AG09309 (cell line): ENCODE measurements at places on chromosomes 16 and 17.

- DNase-seq = no peak
Observed at GRCh38 chr17:78828470-78829185, 12.0 kb downstream of the USP36 start.

DNA sequence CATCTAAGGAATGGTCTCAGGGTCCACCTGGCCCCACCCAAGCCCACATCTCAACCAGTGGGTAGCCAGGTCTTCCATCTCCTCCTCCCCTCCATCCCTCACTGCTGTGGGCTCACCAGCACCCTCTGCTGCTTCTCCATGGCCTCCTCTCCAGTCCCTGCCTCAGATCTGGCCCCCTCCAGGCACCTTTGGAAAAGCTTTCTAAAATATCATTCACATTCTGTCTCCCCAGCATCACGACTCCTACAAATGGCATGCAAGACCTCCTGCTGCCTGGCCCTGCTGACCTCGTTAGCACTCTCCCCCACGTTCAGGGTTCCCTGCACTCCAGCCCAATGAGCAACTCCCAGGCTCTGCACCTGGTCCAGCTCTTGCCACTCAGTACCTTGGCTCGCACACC is 13.7 kb downstream of the GLP2R start:
- DNase-seq = no peak

- DNase-seq = no peak
Observed at GRCh38 chr17:73711916-73712315, 67.7 kb upstream of the SDK2 start.

GRCh38 chr17:40931311-40931710 is 6.1 kb downstream of the KRT23 start:
- no peak for DNase-seq

GRCh38 chr16:77385481-77385880 is 49.4 kb downstream of the ADAMTS18 start:
- DNase-seq = no peak

DNA sequence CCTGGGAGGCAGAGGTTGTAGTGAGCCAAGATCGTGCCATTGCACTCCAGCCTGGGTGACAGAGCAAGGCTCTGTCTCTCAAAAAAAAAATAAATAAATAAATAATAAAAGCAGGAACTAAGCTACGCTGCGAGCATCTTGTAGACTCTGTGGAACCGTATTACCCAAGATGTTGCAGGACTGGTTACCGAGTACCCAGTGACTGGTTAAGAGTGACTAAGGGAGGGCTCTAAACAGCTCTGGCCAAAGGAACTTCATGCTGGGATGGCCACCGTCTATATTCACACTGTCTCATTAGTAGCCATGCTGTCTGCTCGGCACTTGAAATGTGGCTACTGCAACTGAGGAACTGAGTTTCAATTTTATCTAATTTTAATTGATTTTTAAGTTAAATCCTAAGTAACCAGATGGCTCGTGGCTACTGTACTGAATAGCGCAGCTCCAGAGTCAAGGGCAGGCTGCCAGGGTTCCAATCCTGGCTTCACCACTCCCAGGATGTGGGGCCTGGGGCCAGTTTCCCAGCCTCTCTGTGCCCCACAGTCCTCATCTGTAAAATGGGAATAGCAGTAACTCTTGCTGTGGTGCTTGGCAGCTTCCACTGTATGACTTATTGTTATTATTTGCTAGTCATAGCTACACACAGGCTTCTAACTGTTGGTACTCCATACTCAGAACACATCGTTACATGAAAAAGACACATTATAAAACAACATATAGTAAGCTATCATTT is 3.0 kb downstream of the NTAN1 start:
- DNase-seq = no peak

GRCh38 chr16:79628501-79628975 is 28.0 kb upstream of the MAF start:
- DNase-seq = no peak

GRCh38 chr16:53358884-53359283 is 75.4 kb upstream of the RBL2 start:
- no peak for DNase-seq

DNA sequence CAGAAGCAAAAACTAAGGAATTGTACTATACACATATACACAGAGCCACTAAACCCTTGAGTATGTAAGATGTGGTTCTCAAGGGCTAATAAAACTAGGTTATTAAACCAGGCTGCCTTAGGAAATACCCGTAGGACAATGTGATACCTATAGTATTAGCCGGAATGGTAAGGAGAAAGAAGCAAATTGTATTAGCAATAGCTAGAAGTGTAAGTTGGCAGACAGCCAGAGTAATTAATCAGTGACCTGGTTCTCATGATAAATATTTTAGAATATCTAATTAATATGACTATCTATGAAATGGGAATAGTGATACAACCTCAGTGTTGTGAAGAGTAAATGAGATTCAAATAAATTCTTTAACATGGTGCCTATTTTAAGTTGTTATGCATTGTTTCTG is 18.6 kb downstream of the GDPD1 start:
- no peak for DNase-seq

DNA sequence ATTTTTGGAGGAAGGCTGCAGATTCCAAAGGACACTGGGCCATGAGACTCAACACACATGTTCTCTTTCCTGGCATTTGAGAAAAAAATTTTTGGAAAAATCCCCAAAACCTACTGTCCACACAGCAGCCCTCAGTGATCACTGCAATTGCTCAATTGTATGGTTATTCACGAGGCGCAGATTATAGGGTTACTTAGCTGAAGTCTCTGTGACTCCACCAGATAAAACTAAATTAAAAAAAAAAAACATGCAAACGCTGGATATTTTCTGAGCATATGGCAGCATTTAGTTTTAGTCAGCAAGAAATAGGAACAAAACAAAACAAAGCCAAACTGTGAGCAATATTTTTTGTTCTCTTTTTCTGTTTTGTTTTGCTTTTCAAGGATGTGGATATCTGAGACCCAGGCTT is 83.8 kb upstream of the FAM20A start:
- no peak for DNase-seq

DNA sequence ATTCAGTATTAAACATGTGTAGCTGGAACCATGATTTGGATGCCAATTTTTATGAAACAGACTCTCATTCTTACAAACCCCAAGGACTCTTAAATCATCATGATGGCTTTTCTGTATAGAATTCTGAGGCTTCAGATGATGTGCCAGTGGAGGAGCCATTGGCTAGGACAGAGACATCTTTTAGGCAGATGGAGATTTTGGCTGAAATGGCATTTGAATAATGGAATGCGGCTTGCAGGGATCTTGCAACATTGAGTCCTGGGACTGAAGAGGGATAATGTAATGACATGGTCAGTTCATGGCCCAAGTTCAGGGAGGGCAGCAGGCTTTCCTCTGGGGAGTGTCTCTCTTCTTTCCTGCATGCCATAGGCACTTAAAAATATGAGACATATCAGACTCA is 172.4 kb downstream of the ABCA8 start:
- DNase-seq = peak; percentile 79

GRCh38 chr17:76757256-76757655 is 19.3 kb downstream of the MFSD11 start:
- DNase-seq = no peak

DNA sequence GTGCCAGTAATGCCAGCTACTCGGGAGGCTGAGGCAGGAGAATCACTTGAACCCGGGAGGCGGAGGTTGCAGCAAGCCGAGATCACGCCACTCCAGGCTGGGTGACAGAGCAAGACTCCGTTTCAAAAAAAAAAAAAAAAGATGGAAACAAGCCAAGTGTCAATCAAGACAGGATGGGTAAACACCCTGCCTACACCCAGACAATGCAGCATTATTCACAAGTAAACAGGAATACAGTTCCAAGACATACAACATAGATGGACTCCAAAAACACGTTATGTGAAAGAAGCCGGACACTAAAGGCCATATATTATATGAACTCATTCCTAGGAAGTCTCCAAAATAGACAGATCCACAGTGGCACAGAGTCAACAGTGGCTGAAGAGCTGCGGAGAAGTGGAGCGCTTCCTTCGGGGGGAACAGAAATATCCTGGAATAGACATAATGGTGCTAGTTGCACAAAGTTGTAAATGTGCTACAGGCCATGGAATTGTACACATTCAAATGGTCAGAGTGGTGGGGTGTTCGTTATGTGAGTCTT is 33.9 kb downstream of the ANKRD11 start:
- DNase-seq = no peak

GRCh38 chr17:40819528-40820125 is 2.8 kb downstream of the KRT10 start:
- DNase-seq = no peak

- DNase-seq = no peak
Observed at GRCh38 chr16:12544477-12545296, 259.0 kb downstream of the CPPED1 start.

DNA sequence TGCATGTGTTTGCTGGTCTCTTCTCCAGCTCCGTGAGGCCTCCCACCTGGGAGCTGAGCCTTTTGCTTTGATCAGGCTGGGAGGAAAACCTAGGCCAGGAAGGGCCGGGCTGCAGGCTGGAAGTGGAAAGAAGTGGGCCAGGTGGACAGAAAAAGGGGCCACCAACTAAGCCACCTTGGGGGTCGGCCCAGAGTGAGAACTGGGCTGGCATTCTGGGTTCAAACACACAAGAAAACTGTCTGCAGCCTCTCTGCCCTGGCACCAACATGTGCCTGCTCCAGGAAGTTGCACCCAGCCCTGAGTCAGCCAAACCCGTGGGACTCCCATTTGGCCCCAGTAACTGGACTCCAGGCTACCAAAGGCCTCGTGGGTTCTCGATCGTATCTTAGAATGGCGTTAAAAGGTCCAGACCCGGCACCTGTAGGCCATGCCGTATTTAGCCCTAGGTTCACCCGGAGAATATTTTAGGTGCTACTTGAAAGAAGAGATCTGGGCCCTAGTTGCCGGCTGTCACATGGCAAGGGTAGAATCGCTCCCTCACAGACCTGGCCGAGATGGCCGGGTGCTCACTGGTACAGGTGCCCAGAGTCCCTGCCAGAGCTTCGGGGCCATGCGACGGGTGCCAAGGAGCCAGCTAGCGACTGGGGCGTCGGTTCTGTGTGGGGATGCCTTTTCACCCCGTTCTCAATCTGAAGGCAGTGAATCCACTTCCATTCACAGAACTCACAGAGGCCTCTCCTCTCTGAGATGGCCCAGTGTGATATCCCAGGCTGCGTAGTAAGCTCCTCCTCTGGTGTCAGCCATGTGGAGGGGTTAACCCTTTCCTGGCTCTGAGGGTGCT is 236.6 kb downstream of the MRTFB start:
- no peak for DNase-seq

DNA sequence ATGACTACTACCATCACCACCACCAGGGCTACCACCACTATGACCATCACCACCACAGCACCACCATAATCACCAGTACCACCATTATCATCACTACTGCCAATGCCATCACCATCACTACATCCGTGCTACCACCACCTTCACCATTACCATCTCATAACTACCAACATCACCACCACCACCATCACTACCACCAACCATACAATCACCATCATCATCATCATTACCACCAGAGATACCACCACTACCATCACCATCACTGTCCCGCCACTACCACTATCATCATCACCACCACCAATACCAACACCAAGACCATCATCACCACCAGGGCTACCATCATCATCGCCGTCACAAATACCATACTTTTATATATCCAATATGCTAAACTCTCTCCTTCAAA is 369.6 kb upstream of the DYNLRB2 start:
- no peak for DNase-seq

GRCh38 chr17:76540381-76541300 is 797 bp downstream of the PRCD start:
- DNase-seq = peak; percentile 71

DNA sequence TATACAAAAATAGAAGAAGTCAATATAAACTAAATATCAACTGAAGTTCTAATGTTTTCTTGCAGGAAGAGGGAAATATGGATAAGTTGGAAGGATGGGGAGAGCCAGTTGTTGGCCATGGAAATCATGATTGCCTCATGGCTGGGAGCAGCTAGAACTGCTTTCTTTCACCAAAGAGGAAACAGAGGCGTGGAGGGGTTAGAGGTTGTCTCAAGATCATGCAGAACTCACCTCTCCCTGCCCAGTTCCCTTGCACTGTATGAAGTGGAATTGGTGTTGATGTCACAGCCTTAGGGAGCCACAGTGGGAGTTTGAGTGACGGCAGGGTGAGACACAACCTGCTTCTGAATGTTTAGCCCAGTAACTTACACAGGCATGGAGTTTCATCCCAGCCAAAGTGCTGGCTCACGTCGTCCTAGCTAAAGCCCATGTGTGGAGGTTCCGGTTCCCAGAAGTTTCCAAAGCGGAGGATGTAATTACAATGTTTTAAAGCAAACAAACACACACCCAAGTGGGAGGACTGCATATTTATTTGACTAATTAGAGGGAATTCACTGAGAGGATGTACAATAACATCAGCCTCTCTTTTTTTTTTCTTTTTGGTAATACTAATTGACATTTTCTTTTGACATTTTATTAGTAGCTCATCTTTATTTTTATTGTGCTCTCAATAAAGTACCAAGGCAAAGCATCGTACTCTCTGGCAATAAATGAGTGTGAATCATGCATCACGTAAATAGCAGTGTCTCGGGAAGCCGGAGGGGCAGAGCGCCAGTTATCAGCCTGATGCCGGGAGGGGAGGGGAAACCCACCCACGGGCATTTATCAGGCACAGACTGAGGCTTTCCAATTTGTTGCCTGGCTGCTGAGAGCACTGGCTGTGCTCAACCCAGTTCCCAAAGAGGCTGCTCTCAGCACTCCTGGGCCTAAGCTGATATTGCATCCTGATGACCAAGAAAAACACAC is 118.7 kb upstream of the CDH5 start:
- peak; percentile 55 for DNase-seq

DNA sequence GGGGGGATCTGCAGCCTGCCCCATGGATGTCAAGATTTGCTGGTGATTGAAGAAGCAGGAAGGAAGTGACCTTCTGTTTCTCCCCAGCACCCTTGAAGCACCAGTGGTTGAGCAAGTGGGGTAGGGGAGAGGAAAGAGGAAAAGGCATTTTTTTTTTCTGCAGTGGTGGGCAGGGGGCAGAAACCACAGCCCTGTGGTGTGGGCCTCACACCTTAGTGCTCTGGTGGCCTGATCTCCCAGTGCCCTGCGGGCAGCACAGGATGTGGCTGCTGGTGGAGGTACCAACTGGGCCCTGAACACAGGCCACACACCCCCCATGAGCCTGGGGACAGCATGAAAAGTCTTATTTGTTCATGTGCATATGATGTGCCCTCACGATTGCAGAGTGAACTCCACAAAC is 7.1 kb downstream of the ITGAD start:
- no peak for DNase-seq

GRCh38 chr17:41667280-41668041 is 21.2 kb upstream of the EIF1 start:
- DNase-seq = no peak

DNA sequence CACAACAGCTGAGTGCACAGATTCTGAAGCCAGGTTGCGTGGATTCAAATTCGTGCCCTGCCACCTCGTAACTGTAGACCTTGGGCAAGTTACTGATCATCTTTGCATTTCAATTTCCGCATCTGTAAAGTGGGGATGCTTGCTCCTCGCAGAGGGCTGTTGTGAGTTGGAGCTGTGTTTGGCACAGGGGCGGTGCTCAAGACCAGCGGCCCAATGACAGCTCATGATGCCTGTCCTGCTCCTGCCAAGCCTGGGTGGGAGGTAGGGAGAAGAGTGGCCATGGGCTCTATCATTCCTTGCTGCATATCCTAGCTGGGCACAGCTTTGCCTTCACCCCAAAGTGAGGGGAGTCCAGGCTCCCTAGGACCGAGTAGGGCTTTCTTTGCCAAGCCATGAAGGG is 12.6 kb downstream of the NXPH3 start:
- no peak for DNase-seq
